ENCODE measurements at places on chromosomes 7 and 10.

- DNase-seq, result no peak
Measured at GRCh38 chr7:4689151-4689550, 7.1 kb downstream of the FOXK1 start.

GRCh38 chr7:17140406-17140805 lies 158.0 kb upstream of the AHR start:
- no peak for DNase-seq

DNA sequence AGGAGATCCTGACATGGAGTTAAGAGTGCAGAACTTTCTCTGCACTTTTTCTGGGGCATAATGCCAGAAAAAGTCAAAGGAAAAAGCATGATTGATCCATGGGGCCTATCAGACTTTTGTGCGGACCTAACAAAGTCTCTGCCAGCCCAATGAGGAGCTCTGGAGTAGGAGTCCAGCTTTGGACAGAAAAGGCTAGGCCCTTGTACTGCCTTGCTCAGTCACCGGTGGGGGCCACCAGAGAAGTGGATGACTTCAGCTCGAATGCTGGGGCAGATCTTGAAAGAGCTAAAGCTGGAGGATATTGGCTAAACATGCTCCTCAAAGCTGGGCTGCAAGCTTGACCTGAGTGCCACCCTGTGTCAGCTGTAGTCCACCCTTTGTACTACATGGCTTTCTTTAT lies 2.8 kb upstream of the ZC3HAV1 start:
- no peak for DNase-seq

- no peak for DNase-seq
Measured at GRCh38 chr10:3877211-3878000, 92.4 kb upstream of the KLF6 start.

DNA sequence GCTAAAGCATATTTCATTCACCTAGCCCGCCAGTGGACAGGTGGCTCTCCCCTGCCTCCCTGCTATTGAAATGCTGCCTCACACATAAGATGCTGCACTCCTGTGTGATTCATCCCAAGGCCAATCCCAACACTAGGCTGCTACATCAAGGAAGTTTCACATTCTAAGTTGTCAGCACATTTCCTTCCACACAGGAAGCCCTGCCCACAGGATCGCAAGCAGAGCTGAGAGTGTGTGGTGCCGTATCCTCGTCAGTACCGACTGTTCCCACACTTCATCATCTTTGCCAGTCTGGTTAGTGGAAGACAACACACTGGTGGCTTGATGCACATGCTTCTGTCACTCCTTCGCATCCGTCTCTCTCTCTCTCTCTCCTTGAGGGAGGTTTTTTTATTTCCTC lies 194.3 kb upstream of the PPP2R2D start:
- DNase-seq, result no peak

GRCh38 chr7:127409629-127410028 lies 17.1 kb upstream of the ZNF800 start:
- no peak for DNase-seq

GRCh38 chr7:93941945-93942344 lies 20.4 kb downstream of the GNG11 start:
- DNase-seq, result no peak

DNA sequence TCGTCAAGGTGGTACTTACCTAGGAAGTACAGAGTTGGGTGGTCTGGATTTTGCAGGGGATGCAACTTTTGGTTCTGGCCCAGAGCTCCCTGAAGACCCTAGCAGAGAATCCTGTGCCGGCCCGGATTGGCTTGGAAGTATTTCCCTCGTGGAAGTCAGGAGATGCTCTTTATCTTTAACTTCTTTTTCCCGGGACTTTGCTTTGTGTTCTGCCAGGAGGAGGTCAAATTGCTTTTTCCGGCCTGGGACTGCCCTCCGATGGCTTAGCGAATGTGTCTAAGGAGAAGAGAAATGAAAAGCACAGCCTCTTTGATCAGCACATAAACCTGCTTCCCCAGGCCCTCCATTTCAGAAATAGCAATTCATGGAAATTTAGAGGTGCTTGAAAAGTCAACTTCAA lies 57.0 kb upstream of the EFCAB10 start:
- DNase-seq, result no peak

- no peak for DNase-seq
Measured at GRCh38 chr10:71832967-71833366, 18.1 kb downstream of the PSAP start.

DNA sequence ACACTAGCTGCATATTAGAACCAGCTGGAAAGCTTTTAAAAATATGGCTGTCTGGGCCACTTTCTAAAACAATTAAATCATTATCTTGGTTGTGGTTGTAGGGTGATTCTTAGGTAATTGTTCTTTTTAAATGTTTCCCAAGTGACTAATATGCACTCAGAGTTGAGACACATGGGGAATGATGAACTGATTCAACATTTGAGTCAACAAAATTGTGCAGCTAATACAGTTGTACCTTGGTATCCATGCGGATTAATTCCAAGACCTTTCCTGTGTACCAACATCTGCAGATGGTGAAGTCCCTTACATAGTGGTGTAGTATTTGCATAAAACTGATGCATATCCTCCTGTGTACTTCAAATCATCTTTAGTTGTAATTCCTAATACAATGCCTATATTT lies 242.2 kb downstream of the ATRNL1 start:
- DNase-seq, result no peak

DNA sequence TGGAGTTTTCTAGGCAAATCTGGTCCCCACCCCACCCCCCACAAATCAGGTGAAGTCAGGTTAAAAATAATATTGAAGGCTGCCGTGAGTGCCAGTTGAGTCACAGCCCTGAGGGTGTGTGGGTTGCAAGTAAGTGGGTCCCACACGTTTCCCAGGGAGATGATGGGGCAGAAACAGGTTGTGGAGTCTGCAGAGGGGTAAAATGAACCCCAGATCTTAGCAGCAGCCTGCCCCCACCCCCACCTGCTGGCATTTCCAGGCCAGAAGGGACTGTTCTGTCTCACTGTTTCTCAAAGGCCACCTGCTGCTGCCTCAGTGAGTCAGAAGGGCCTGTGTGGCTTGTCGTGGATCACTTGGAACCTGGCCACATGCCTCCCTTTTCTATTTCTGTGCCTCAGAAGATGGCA lies 59.8 kb upstream of the SMNDC1 start:
- no peak for DNase-seq

DNA sequence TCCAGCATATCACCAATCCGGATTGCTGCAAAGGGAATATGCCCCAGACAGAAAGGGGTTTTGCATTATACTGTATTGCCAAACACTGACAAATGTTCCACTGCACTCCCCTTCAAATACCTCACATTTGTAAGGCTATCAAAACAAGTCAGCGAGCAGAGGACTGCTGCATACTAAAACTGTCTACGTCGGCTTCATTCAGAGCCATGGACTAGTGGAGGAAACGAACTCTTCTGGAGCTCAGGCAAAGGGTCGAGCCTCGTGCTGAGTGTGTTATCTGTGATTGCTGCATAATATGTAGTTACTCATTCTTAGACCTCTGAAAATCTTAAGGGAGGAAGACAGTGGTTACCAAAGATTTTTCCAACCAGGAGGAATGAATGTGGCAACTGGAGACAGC lies 200.2 kb downstream of the DYNC1I1 start:
- DNase-seq, result no peak

GRCh38 chr7:24899905-24900304 lies 80.1 kb downstream of the OSBPL3 start:
- no peak for DNase-seq

GRCh38 chr10:95214369-95214768 lies 20.3 kb downstream of the ACSM6 start:
- no peak for DNase-seq

DNA sequence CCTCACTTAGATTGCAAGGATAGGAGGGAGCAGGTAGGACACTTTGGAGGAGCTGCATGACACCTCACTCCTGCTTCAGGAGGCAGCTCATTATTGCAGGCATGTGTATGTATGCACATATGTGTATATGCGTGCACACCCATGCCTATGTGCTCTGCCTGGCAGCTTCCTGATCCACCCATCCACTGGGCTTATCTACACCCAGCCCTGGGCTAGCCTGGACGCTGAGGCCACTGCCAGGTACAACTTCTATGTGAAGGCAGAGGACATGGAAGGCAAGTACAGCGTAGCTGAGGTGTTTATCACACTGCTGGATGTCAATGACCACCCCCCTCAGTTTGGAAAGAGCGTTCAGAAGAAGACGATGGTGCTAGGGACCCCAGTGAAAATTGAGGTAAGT lies 13.3 kb downstream of the LRIT2 start:
- DNase-seq, result no peak

DNA sequence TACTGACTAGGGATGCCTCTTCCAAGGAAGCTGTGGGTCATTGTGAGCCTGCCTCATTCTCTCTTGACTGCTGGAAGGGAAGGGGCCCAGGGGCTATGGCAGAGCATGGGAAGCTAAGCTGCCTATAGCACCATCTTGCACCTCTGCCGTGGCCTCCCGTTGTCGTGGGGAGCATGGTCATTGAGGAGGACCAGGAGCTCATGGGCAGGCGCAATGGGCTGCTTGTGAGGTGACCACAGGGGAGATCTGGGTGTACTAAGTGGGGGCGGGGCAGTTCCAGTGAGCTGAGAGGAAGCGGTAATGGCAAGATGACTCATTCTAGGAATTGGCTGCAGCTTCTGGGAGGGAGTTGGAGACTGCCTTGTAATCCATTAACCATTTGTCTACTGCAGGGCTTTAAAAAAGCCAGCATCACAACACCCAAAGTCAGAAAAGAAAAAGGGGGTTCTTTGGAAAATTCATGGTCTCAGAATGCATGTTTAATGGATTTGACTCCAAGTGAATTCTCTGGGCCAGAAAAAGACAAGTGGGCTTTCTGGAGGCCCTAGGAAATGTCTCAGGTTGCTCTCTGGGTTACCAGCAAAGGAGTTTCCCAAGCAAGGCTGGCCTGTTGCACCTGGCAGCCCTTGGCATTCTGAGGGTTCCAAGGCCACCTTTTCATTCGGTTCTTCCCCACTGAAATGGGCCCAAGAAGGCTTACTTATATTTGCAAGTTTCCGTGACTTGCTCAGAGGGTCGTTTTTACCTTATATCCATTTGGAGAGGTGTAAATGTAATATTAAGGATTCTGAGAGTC lies 3.6 kb downstream of the DUSP5 start:
- no peak for DNase-seq

- DNase-seq, result no peak
Measured at GRCh38 chr10:1054684-1055083, 1.5 kb upstream of the WDR37 start.

DNA sequence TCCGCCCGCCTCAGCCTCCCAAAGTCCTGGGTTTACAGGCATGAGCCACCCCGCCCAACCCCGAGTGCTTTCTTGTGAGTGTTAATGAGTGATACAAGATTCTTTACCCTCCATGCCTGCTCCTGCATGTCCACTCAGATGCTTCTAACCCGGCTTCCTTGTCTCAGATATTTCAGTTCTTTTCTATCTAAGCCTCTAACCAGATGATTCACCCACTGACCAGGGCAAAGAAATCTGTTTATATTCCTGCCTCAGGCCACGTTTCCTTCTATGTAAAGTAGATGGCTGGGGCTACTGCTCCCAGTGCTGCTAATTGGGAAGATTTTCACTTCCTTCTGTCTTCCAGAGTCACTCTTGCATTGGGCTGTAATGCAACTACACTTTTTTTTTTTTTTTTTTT lies 395.1 kb upstream of the ANKRD30A start:
- DNase-seq, result no peak

GRCh38 chr7:140898786-140899536 lies 25.8 kb downstream of the BRAF start:
- no peak for DNase-seq

DNA sequence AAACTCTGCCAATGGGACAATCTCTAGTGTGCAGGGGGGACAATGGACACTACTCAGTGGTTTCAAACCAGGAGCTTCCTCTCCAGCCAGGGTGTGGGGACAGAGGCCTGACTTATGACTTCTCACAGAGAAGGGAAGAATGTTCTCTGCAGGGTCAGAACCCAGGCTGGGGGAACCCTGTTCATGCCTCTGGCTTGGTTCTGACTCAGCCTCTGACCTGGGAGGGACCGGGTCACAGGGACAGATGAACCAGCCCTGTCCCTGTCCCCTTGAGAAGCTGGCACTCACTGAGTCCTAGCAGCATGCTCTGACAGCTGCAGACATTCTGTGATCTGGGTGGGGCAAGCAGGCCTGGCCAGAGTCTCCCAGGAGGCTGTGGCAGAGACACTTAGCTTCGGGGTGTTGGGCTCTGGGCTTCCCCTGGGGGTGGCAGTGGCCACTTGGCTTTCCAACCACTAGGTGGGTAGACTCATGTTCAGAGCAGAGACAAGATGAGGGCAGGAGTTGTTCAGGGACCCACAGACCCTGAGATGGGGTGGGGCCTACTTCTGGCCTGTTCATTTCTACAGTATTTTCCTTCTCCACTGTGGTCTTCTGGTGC lies 13.6 kb downstream of the TSPAN15 start:
- DNase-seq, result no peak
